Muscle of leg (tissue), 16 donors: ENCODE measurements at places on chromosomes 5 and 9. TPM values are rescaled to one million over a fixed set of nuclear protein-coding genes. Genes with fewer than 3 reads are reported as not detected.

DBN1 gene
- 295 TPM for polyA plus RNA-seq

NR2F1 gene
- 5.0 TPM for polyA plus RNA-seq

SLC6A7 gene
- 0.31 TPM for polyA plus RNA-seq

PTGER4 gene
- 5.0 TPM for polyA plus RNA-seq

ARSI gene
- 11.0 TPM for polyA plus RNA-seq

GDF9 gene
- 0.39 TPM for polyA plus RNA-seq

CACNA1B gene
- 0.36 TPM for polyA plus RNA-seq

SLC46A2 gene
- polyA plus RNA-seq, result 0.19 TPM

SPATA6L gene
- 0.58 TPM for polyA plus RNA-seq

FYB1 gene
- 1.9 TPM for polyA plus RNA-seq

SLC27A6 gene
- polyA plus RNA-seq, result 1.9 TPM

RHOBTB3 gene
- 104 TPM for polyA plus RNA-seq

MARCHF11 gene
- not detected for polyA plus RNA-seq

CCDC171 gene
- 2.1 TPM for polyA plus RNA-seq

MEGF10 gene
- polyA plus RNA-seq, result 26.4 TPM

TSSK1B gene
- 0.12 TPM for polyA plus RNA-seq

PCDHA9 gene
- polyA plus RNA-seq, result 0.03 TPM

PGGT1B gene
- 18.3 TPM for polyA plus RNA-seq

KIF2A gene
- polyA plus RNA-seq, result 35.5 TPM

LMX1B gene
- 1.7 TPM for polyA plus RNA-seq

SPINK6 gene
- polyA plus RNA-seq, result not detected

GRIA1 gene
- polyA plus RNA-seq, result 1.1 TPM

GCNT1 gene
- 5.2 TPM for polyA plus RNA-seq

PCDHA6 gene
- polyA plus RNA-seq, result 0.25 TPM
